ENCODE measurements at places on chromosomes 7 and 10. TPM values are rescaled to one million over a fixed set of nuclear protein-coding genes. Genes with fewer than 3 reads are reported as not detected.

DNA sequence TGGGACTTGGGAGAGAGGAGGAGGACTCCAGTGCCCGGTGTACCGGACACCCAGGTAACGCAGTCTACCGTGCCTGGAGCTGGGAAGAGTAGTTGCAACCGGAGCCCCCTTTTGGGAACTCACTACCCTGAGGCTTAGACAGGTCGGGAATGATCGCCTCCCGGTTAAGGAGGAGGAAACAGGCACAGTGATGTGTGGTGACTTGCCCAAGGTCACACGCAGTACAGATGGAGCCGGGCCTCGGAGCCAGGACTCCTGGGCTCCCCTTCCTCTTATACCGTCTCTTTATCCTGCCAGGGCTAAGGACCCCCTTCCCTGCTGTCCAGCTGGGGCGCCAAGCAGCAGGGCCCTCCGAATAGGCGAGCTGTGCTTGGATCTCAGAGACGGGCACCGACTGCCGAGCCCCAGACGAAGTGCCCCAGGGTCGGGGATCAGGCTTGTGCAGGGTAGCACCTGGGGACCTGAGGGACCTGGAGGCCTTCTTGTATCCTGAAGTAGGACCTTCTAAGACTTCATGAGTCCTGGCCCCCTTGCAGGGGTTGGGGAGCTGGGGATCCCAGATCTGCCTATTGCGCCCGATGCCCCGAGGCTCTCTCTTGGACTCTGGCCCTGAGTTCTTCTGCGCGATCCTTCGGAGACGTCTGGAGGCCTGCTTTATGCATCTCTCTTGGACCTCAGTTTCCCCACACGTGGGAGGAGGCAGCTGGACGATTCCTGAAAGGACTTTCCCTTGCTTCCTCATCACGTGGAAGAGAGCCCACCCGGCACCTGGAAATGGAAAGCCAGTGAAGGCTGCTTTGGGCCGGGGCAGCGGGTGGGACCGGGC lies 767 bp upstream of the CYP26A1 start:
- H3K27ac ChIP-seq, result no peak overlapping the region
- H3K4me3 ChIP-seq, result no peak overlapping the region
- no peaks in the 10 kb centered on the region for H3K36me3 ChIP-seq
- H3K27me3 ChIP-seq, result peaks cover 69% of the 10 kb centered on the region
- DNase-seq, result no peak
- H3K4me1 ChIP-seq, result no peaks in the 10 kb centered on the region

GRCh38 chr10:117272195-117273076 lies 31.5 kb downstream of the SLC18A2 start:
- no peaks in the 10 kb centered on the region for H3K4me1 ChIP-seq
- H3K27me3 ChIP-seq, result no peaks in the 10 kb centered on the region
- no peak overlapping the region for H3K4me3 ChIP-seq
- no peak for DNase-seq

DNA sequence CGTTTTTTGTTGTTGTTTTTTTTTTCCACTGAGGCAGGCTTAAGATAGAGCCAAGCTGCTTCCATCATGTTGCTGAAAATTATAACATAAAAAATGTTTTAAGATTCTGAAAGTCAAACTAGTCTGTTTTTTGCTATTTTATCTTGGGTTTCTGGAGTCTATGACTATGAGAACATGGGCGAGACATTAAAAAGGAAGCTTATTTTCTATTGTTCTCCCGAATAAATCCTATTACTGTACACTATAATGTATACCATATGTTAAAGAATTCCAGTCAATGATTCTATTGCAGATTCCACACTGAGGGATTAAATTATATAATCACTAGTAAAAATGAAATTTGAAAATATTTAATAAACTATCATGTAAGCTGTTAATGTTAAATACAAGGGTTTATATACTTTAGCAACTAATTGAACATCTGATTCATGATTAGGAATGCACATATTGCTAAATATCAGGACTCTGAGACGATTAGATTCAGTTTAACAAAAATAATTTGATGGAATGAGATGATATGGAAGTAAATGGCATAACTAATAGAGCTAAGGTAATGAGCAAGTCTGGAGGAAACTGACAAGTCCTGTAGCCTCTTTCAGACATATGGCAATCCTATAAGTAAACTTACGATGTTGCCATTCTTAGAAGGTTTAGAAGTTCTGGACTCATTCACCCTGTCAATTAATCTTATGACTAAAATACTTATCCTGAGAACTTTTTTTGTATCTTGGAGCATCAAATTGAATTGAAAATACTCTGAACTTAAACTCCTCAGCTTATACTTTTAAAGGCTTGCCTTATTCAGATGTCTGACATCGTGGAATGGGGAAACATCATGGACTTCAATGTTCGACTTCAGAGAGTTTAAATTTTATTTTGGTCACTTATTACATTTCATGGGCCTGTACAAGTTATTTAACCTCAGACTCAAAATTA lies 294.8 kb upstream of the DGKB start:
- H3K27ac ChIP-seq, result no peak overlapping the region
- H3K36me3 ChIP-seq, result no peaks in the 10 kb centered on the region
- no peak for DNase-seq

- H3K27ac ChIP-seq, result no peak overlapping the region
- no peaks in the 10 kb centered on the region for H3K36me3 ChIP-seq
- DNase-seq, result no peak
Observed at GRCh38 chr10:96500519-96500918, 13.2 kb downstream of the TLL2 start.

PRF1 gene
- total RNA-seq, result 5.1 TPM
